ENCODE measurements at places on chromosomes 4 and X.

DNA sequence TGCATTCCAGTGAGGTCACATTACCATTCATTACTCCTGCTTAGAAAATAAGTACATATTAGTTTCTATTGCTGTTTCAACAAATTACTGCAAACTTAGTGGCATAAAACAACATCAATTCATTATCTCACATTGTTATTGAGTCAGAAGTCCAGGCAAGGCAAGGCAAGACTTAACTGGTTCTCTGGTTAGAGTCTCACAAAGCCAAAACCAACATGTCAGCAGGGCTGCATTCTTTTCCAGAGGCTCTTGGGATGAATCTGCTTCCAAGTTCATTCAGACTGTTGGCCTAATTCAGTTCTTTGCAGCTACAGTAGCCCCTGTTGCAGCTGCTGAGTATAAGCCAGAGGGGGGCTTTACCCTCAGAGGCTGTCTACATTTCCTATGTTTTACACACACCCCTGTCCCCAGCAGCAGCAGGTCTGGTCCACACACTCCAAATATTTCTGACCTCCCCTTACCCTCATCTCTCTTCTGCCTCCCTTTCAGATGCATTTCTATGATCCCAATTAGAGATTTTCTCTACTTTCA, 892.1 kb upstream of the EPHA5 start:
- no peak for DNase-seq

GRCh38 chr4:1137063-1137776, 23.9 kb upstream of the RNF212 start:
- DNase-seq: no peak

GRCh38 chr4:52869196-52869595, 7.1 kb downstream of the RASL11B start:
- DNase-seq: no peak

DNA sequence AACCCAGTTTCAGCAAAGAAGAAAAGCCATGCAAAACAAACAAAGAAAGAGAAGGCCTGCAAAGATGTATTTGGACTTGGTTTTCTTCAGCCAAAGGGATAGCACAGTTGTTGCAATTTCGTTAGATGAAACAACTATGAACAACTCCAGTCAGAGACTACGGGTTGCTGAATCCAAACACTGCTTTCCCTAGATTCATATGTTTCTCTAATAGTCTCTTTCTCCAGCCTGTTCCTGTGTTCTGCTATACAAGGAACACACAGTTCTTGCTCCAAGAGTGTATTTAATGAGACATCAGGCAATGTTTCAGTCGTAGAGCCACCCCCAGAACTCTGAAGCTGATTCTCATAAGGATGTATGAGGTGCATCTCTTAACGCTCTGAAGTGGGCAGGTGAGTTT, 162.5 kb upstream of the TBL1X start:
- DNase-seq: no peak

GRCh38 chr4:78439328-78439727, 112.2 kb upstream of the ANXA3 start:
- no peak for DNase-seq

- no peak for DNase-seq
These were observed 11.2 kb upstream of the FRYL start for GRCh38 chr4:48791313-48791712.

GRCh38 chr4:164177153-164177552, 576.8 kb upstream of the SMIM31 start:
- DNase-seq: no peak

GRCh38 chr4:23923840-23924239, 34.0 kb upstream of the PPARGC1A start:
- no peak for DNase-seq

GRCh38 chrX:47576021-47576898, 6.0 kb upstream of the TIMP1 start:
- no peak for DNase-seq

DNA sequence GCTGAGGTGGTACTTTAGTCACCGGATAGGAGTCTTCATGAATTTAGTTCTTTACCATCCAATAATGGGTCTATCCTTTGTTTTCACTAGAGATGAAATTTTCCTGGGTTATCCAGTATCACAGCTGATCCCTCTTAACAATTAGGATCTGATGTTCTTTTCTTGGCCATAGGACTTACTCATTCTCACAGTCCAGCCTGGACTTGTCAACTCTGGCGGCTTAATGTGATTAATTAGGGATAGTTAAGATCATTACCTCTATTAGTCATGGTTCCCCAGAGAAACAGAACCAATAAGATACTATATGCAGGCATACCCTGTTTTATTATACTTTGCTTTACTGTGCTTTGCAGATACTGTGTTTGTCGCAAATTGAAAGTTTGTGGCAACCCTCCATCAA, 272.7 kb upstream of the FAT4 start:
- no peak for DNase-seq

DNA sequence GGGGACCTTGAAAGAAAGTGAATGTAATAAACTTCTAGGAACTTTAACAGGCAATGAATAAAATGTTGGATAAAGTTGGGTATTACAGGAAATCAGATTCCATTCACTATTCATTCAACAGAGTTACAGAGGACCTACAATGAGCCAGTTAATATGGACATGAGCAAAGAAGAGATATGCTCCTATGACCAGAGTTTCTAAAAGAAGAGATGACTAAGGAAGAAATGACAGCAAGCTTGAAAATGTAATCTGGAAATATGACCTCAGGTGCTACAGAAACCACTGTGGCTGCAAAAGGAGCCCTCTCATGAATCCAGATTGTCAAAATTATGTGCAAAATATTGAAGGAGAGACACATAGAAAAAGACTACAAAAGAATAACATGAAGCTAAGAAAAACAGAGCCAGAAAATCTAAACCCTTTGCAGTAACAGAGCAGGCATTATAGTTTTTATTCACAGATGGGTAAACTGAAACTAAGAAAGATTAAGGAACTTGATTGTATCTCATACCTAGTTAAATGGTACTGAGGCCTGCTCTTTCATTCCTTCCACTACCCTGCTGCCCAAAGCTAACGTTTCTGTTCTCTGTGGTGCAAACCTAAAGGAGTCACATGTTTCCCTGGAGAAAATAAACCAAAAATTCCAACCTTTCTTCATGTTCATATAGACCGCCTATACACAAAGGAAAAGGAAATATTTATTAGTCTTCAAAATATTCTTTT, 378.3 kb downstream of the GBA3 start:
- no peak for DNase-seq

DNA sequence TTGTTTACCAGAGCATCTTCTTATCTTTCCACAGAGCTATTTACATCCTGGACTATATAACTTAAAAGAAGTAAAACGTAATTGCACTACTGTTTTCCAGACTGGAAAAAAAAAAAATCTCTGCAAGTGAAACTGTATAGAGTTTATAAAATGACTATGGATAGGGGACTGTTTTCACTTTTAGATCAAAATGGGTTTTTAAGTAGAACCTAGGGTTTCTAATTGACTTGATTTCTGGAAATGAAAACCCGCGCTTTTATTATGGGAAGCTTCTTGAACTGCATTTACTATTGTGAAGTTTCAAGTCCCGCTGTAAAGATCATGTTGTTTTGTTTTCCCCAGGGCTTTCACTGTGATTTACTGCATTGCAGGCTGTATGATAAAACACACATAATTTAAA, 162.7 kb downstream of the STIM2 start:
- DNase-seq: no peak

GRCh38 chr4:25449270-25449669, 72.2 kb downstream of the ANAPC4 start:
- DNase-seq: no peak

GRCh38 chr4:26082565-26082964, 168.5 kb downstream of the SMIM20 start:
- no peak for DNase-seq

DNA sequence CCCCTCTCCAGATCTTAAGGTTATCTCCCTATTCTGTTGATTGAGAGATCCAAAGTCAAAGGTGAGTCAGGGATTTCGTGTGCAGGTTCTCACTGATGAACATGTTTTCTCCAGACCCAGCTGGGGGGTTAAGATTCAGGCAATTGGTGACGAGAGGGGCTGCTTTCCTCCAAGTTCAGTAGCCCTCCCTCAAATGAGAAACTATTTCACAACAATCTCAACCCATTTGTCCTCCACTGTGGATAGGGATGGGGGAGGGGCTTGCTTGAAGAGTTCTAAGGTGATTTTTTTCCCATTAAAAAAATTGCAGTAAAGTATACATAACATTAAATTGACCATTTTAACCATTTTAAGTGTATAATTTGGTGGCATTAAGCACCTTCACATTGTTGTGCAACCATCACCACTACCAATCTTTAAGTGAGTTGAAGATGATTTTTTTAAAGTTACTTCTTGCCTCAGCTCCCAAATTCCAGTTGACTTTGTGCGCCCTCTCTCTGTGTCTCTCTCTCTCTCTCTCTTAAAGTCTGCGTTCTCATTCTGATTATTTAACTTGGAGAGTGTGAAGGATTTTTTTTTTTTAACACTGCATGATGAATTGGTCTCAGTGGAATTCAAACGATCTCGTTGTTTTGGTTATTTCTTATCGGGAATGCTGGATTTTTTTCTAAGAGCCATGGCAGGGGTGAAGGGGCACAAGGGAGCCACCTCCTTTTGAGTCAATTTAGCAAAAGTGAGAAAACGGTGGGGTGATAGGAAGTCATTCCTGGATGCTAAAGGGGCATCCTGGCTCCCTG, 175.9 kb downstream of the SHROOM3 start:
- no peak for DNase-seq

GRCh38 chr4:31187979-31188378, 467.8 kb downstream of the PCDH7 start:
- no peak for DNase-seq

- peak; percentile 12 for DNase-seq
These were observed 26.8 kb upstream of the GRXCR1 start for GRCh38 chr4:42865572-42866189.

DNA sequence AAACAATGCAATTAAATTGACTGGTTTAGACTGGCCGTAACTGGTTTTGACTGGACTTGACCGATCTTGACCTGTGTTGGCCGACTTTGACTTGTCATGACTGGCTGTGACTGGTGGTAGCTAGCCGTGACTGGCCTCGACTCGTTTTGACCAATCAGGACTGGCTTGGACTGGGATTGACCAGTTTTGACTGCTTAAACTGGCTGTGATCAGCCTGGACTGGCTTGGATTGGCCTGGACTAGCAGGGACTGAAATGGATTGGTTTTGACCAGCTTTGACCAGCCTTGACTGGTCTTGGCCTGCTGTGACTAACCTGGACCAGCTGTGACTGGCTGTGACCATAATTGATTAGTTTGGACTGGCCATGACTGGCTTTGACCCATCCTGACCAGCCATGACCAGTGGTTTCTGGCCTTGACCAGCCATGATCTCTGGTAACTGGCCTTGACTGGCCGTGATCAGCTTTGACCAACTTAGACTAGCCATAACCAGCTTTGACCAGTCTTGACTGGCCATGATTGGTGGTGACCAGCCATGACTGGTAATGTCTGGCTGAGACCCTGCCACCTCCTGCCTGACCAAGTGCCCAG, 13.1 kb downstream of the SUV39H1 start:
- no peak for DNase-seq

- DNase-seq: no peak
These were observed 22.1 kb downstream of the PDE6B start for GRCh38 chr4:647481-647880.

GRCh38 chrX:39852491-39852890, 245.3 kb downstream of the BCOR start:
- DNase-seq: no peak

GRCh38 chr4:40621229-40621591, 8.5 kb downstream of the RBM47 start:
- DNase-seq: no peak

DNA sequence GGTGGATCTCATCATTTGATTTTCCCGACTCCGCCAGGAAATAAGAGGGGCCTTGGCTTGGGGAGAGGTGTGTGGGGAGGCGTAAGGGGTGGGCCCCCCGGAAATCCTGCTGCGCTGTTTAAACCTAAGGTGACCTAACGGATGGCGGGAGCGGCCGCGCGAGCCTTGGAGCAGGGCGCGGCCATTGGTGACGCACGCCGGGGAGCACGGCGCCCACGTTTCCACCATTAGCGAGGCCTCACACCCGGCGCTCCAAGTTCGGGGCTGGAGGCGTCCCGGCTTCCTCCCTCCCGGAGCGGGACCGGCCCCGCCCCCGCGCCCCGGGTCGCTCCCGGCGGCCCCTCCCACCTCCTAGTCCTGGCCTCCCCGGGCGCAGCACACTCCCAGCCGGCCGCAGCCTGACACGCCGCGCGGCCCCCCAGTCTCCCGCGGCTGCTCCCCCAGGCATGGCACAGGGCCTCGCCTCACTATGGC, at the start of gene SMS:
Gene SMS, plus strand, starts transcription at position 354 of the 474 bp plus-strand sequence. Its CDS starts 116 bp downstream, at position 470.
- peak; percentile 68 for DNase-seq

- no peak for DNase-seq
These were observed 43.2 kb downstream of the HAND2 start for GRCh38 chr4:173486714-173487392.

DNA sequence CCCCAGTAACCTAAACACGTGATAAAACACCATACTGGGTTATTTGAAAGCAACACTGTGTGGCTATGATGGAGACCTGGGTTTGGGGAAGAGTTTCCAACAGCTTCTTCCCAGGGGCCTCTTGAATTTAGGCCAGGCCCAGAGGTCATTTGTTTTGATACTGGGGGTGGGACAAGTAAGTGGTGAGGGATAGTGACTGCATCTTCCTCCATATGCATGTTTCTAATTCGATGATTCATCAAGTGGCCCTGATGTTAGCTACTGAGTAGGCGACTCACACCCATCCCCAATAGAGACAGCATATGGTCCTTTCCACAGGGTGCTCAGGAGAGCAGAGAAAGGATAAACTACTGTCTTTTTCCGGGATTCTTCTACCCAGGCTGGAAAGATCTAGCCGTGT, 2.7 kb downstream of the NDP start:
- DNase-seq: no peak

DNA sequence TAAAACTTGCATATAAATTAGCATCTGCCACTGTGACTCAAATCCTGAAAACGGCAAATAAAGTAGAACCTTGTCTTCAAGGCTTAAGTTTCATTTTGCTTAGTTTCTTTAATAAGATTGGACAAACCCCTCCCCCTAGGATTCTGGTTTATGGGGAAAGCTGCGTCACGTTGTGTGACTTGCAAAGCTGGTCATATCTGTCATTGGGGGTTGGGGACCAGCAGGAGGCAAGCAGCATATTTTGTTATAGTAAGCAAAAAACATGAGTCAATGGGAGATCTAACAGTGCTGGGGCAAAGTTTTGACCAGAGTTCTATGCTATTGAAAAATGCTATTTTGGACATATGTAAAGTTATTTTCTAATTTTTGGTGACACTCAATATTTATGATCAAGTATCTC, 407.3 kb downstream of the PCDH18 start:
- DNase-seq: no peak

DNA sequence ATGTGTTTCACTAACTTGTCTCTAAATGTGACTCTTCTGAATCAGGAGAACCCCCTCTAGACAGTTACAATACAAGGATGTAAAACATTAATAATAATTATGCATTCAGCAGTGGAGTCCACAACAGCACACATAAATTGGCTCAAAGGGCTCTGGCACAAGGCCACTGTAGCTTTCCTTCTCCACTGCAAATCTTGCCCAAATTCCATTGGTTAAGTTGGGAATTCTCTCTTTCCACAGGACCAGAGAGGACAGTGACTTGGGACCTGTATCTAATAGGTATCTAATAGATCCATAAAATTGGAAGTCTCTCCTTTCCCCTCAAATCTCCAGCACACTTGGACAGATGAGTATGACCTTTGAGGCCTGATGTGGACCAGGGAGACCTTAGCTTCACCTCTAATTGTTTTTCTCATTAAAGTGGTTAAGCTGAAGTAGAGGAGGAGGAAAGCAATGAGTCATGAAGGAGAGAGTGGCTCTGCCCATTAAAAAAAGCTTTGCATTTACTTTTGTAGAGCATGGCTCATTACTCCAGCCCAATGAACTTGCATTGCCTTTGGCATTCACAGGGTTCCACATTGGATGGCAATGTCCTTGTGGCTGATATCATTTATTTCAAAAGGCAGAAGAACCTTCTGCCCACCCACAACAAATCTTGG, 72.3 kb upstream of the SH3RF1 start:
- DNase-seq: no peak

Measured in stimulated activated CD4-positive, alpha-beta T cell treated with anti-CD3 and anti-CD28 coated beads, Interleukin-4, amount 100 ng/mL, for 4 hours (primary cell).